ENCODE measurements at places on chromosomes 12 and 14.
A peak's percentile ranks its signal among the peaks of the same experiment; 100 is the strongest.

DNA sequence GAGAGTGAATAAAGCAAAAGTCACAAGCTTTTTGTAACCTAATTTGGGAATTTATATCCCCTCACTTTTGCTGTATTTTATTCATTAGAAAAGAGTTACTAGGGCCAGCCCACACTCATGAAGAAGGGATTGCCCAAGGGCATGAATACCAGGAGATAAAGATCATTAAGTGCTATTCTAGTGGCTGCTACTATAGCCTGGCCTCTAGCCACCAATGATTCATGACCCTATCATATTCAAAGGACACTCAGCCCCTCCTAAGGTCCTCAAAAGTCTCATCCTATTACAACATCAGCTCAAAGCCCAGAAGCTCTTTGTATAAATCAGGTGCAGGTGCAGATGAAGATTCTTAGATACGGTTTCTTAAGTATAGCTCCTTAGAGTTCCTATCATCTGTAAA lies 518.1 kb downstream of the TRHDE start:
- no peak for DNase-seq

DNA sequence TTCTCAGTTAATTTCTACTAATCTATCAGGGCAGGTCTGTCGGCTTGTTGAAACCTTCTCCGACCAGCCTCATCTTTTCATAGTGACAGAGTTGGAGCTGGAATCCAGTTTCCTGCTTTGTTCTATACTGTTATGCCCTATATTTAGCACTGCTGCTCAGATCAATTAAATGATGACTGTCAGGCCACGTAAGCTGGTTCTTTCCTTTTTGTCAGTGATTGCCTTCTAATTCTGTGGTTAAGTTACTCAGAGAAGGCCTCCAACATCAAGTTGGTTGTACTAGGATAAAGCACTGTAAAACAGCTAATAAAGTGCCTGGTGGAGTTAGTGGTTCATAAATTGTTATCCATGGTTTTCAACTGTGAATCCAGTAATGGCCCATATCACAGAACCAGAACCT lies 22.6 kb downstream of the DERA start:
- no peak for DNase-seq

DNA sequence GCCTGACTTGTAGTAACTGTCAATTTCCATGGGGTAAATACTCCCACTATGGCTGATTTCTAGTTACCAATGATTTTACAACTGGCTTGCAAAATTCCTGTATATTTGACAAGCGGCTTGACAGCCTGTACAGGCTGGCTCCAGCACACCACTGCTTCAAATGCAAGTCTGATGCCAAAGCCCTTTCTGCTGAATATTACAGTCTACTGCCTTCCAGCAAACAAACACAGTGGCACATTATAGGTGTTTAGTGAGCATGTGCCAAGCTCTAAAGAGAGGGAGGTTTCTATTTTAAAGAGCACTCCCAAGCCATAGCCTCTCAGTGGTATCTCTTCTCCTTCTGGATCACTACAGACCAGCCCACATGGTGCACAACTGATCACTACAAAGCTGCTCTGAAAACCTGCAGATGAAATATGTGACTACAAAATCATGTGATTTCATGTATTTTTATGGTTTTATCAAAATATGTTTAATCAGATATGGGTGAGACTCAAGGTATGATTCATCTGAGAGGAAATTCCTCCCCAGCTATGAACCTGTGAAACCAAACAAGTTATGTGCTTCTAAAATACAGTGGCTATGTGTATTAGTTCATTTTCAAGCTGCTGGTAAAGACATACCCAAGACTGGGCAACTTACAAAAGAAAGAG lies 101.5 kb downstream of the RPAP3 start:
- DNase-seq, result no peak

DNA sequence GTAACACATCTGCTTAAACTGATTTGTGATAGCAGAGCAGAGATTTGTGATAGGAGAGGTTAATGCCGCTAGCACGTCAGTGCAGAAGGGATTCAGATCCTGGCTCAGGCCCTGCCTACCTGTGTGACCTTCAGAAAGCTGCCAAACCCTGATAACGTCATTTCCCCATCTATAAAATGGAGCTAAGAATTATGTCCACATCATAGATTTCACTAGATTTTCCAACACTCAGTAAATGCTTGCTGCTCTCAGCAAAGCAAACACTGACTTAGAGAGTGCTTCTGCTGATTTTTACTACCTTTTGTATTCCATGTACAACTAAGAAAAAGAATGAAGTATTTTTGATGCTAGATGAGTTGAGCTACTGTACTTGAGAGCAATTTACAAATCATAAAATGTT lies 261.4 kb downstream of the ITPR2 start:
- no peak for DNase-seq

DNA sequence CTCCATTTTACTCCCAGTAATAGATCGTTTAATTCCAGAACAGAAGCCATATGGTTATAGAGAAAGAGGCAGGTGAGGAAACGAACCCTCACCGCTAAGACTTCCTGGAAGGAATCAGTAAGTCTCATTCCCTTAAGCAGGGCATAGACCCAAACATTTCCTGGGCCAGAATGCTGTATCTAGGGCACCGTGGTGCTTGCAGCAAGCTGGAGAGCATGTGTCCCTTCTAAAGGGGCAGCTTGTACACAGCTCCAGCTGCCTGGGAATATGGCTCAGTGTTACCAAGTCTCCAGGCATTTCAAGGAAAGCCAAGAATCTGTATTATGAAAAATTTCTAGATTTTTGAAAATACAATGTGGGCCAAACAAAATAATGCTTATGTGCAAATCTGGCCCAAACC lies 73.4 kb downstream of the PPM1H start:
- DNase-seq, result no peak

DNA sequence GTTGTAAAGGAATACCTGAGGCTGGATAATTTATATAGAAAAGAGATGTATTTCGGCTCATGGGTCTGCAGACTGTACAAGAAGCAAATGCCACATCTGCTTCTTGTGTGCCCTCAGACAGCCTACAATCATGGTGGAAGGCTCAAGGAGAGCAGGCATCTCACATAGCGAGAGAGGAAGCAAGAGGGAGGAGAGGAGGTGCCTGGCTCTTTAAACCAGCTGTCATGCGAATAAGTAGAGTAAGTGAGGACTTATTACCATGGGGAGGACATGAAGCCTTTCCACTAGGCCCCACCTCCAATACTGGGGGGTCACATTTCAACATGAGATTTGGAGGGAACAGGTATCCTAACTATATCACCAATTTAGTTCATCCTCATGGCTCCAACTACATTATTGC lies 118.7 kb downstream of the ACSS3 start:
- no peak for DNase-seq

DNA sequence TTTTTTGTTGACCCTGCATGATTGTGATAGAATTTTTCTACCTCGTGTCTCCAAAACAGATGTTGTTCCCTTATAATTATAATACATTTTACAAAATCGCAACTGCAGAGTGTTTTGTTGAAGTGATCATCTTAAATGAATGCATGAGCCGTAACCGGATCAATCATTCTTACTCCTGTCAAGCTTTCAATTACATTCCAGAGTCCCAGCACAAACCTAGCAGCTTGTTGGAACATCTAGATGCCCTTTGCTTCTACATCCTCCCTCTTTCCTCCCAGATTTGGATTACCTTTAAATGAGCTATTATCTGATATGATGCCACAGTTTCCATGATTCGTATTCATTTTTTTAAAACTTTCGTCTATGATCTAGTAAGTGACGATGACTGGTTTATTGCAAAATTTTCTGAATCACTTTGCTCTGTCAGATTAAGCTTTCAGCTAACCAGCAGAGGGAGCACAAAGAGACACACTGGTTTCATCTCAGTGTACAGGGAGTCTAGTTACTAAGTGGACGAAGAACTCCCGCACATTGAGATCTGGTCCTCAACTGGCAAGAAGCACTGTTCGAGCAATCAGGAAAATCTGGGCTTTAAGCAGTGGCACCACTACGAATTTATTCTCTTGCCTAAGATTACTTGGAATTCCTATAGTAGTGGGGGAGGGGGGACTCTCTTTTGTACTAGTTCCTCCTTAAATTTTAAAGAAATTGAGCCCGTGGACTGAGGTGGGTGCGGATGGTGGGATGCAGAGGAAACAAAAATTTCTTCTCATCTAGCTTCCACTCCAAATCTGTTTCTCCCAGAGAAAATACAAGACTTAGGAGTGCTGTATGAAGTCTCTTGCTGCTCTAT lies 40.9 kb downstream of the TSHR start:
- DNase-seq, result peak; percentile 4

- no peak for DNase-seq
Measured at GRCh38 chr12:126572170-126572569, 1506.9 kb downstream of the AACS start.

GRCh38 chr12:32390572-32391219 lies 8.7 kb upstream of the FGD4 start:
- no peak for DNase-seq

- no peak for DNase-seq
Measured at GRCh38 chr12:42129595-42130204, 15.0 kb downstream of the GXYLT1 start.
